ENCODE measurements at places on chromosomes 3 and 15.
A peak's percentile ranks its signal among the peaks of the same experiment; 100 is the strongest.

- DNase-seq: no peak
Measured at GRCh38 chr3:86949850-86950249, 41.1 kb downstream of the VGLL3 start.

- no peak for DNase-seq
Measured at GRCh38 chr3:41863024-41863423, 98.9 kb downstream of the ULK4 start.

DNA sequence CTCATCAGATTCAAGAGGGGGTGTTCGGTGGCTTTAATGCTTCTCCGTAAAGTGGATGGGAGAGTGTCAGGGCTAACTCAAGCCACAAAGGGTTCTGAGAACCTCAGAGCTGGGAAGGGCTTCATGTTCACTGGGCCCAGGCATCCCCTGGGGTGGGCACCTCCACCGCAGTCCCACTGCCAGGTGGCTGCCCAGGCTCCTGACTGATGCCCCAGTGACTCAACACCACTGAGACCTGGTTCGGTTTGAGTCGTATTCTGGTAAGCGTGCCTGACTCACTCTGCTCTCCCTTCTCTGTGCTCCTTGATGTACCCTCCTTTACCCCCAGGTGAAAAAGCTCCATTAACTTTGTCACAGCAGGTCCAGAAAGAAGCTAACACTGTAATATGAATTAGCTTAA, 304.6 kb downstream of the RPLP1 start:
- no peak for DNase-seq

DNA sequence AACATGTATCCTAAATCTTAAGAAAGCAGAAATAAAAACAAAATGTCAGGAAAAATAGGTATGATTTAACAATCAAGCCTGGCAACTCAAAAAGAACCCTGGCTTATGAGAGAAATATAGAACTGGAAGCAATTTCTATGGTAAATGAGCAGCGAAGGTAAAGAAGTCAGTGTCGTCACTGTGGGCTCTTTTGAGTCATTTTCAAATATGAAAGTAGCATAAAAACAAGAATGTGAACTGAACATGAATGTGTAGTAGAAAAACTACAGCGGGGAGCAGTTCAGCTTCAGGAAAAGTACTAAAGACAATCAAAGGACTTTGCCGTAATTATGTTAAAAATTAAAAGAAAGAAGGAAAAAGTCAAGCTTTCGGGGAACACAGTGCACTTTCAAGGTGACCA, 17.5 kb downstream of the LSG1 start:
- DNase-seq: no peak

DNA sequence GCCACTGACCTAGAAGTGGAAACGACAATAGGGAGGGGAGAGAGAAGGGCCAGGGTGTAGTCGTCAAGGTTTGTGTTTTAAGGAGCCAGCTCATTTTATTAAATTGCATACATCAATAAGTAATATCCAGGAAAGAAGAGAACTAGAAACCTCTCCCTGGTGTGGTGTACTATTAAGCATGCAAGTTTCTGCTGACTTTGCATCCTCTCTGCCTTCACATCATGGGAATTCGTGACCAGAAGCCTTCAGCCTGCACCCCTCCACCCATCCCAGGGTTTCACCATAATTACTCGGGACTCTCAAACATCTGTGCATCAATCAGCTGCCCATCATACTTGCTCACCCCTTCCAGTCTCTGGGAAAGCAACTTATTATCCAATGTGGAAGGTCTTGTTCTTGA, 70.9 kb upstream of the UBE3A start:
- DNase-seq: no peak

DNA sequence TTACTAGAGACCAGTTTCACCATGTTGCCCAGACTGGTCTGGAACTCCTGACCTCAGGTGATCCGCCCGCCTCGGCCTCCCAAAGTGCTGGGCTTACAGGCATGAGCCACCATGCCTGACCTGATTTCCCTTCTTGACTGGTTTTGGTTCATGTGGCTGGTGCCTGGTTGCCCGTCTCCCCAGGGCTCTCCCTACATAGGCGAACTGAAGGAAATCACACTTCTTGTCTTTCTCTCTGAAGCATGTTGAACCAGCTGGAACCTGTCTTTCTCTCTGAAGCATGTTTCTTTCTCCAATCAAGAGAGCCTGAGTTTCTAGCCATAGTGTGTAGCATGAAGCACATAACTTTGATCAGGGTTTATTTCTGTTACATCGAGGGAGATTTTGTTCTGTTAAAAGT, 16.3 kb upstream of the SAMD7 start:
- no peak for DNase-seq

GRCh38 chr3:198070871-198071270, 110.9 kb downstream of the LMLN start:
- no peak for DNase-seq

GRCh38 chr15:45228931-45229330, 23.1 kb upstream of the SLC28A2 start:
- DNase-seq: no peak

- no peak for DNase-seq
Measured at GRCh38 chr15:101620671-101621070, 31.5 kb downstream of the TM2D3 start.

DNA sequence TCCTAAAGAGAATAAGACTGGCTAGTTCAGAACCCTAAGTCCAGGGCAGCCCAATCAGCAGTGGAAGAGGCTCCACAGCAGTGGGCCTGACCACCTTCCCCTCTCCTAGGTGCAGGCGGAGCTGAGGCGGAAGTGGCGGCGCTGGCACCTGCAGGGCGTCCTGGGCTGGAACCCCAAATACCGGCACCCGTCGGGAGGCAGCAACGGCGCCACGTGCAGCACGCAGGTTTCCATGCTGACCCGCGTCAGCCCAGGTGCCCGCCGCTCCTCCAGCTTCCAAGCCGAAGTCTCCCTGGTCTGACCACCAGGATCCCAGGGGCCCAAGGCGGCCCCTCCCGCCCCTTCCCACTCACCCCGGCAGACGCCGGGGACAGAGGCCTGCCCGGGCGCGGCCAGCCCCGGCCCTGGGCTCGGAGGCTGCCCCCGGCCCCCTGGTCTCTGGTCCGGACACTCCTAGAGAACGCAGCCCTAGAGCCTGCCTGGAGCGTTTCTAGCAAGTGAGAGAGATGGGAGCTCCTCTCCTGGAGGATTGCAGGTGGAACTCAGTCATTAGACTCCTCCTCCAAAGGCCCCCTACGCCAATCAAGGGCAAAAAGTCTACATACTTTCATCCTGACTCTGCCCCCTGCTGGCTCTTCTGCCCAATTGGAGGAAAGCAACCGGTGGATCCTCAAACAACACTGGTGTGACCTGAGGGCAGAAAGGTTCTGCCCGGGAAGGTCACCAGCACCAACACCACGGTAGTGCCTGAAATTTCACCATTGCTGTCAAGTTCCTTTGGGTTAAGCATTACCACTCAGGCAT, 33.7 kb downstream of the VIPR1 start:
- DNase-seq: no peak

- no peak for DNase-seq
Measured at GRCh38 chr15:66581972-66582537, 16.3 kb upstream of the LCTL start.

GRCh38 chr15:68096099-68096498, 42.0 kb downstream of the PIAS1 start:
- no peak for DNase-seq

GRCh38 chr15:74497584-74497983, 36.6 kb upstream of the UBL7 start:
- no peak for DNase-seq

DNA sequence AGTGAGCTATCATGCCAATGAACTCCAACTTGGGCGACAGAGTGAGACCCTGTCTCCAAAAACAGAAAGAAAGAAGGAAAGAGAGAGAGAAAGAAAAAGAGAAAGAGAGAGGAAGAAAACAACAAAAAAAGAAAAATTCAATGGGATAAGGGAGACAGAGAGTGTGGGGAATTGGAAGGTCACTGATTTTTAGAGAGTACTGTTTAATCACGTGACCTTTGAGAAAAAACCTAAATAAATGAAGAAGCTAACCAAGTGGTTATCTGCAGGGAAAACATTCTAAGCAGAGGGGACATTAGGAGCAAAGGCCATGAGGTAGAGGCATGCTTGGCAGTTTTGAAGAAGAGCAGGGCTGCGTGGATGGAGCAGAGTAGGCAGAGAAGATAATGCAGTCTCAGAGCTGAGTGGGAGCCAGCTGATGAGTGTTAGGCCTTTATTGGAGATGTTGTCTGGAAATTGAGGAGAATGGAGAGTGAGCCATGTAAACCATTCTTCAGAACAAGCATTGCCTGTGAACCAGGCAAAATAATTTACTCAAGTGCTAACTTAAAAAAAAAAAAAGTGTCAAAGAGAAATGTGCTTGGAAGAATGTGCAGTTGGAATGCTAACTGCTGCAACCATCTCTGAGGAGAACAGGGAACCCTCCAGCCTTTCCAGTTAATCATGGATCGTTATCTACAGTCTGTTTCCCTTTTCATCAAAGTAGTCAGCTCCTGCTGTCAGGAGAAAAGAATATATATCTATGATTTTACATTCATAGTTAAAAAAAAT, 377.3 kb upstream of the SEMA6D start:
- DNase-seq: no peak

GRCh38 chr3:158731938-158732855, at the start of gene RARRES1:
Gene RARRES1, minus strand, starts transcription at chr3:158732457. Its CDS starts 42 bp downstream, at chr3:158732415.
- DNase-seq: peak; percentile 29

DNA sequence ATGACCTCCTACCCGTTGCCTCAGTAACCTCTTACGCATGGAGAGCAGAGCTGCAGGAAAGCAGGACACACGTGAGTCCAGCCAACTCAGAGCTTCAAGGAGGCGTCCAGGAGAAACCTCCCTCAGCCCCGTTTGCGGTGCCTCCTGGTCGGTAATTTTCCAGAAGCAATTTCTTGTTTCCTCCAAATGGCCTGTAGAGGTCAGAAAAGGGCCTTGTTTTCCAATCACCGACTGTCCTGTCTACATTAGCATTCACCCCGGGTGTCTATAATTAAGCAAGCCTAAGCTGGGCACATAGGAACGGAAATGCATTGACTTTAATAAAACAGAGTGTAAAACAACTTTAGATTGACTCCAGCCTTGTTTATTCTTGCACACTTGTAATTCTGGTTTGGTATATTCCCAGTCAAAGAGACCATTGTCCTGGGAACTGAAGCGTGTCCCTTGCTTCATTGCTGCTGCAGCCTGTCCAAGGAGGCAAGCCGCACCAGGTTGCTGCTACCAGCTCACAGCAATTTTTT, 836.2 kb downstream of the AGBL1 start:
- peak; percentile 78 for DNase-seq

- no peak for DNase-seq
Measured at GRCh38 chr3:178397836-178398235, 138.4 kb upstream of the KCNMB2 start.

- DNase-seq: no peak
Measured at GRCh38 chr3:196969134-196969659, 564 bp upstream of the PIGZ start.

- no peak for DNase-seq
Measured at GRCh38 chr3:13514639-13515435, 34.1 kb upstream of the FBLN2 start.

- no peak for DNase-seq
Measured at GRCh38 chr3:149871855-149872254, 58.8 kb downstream of the RNF13 start.

GRCh38 chr3:47533481-47533880, 20.0 kb upstream of the ELP6 start:
- no peak for DNase-seq

DNA sequence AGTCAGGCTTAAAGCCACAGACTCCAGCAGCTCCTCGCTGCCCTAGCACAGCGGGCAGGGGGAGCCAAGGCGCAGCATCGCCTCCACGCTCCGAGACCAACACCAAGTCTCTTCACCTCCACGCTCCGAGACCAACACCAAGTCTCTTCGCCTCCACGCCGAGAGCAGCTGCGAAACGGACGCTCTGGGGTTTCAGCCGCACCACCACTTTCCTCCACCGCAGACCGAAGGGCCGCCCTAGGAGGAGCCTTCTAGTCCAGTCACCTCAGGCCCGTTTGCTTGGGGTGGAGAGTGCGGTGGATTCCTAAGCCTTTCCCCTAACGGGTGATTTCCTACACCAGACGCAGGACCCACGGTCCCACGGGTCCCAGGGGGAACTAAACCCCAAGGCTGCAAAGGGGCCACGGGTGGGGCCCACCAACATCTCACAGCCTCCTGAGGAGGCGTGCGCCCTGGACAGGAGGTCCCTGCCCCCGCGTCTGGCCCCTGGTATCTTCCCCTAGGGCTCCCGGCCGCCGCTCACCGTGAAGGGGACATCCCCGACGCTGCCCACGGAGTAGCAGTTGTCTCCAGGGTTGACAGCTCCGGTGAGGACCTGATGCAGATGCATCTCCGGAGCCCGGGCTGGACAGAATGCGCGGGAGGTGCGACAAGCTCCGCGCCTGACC, 501 bp downstream of the DMXL2 start:
- DNase-seq: peak; percentile 38

DNA sequence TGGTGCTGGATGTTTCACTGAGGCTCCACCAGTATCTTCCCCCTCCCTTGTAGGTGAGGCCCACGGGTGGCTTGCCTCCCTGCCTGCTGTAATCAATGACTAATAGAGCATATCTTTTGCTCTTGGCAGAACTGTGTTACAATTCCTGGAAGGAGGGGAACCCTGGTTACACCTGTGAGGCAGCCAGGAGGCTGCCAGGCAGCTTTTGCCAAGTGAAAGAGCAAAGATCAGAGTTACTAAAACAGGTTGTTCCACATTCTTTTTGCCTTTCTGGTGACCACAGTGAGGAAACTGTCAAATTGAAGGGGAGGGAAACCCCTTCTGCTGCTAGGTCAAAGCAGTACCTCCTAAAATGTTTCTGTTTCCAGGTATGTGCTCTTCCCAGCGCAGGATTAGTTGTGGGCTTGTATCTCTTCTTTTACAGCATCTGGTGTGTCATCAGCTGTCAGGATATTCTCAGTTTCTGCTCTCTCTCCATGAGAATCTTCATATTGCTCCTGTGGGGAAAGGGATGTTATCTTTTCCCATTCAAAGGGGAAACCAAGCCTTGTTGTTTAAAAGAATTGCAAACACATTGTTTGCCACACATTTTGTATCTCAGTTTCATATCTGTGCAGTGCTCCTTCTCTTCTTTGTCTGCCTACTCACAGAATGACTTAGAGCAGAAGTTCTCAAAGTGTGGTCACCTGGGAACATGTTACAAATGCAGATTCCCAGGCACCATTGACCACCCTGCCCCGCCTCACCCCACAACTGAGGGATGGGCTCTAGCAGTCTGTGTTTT, 137.4 kb upstream of the UMPS start:
- DNase-seq: no peak

Data from amygdala (tissue), 56 donors.